ENCODE measurements at places on chromosomes 2 and 18.

- DNase-seq, result no peak
Observed at GRCh38 chr2:70726947-70727725, 40.9 kb downstream of the ADD2 start.

DNA sequence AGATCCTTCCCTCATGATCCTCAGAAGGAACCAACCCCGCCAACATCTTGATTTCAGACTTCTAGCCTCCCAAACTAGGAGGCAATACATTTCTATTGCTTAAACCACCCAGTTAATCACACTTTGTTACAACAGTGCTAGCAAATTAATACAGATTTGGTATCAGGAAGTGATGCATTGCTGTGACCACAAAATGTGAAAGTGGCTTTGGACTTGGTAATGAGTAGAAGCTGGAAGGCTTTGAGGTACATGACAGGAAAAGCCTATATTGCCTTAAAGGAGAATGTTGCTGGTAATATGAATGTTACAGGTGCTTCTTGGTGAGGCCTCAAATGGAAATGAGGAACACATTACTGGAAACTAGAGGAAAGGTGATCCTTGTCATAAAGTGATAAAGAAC lies 260.3 kb downstream of the SATB2 start:
- DNase-seq, result no peak

DNA sequence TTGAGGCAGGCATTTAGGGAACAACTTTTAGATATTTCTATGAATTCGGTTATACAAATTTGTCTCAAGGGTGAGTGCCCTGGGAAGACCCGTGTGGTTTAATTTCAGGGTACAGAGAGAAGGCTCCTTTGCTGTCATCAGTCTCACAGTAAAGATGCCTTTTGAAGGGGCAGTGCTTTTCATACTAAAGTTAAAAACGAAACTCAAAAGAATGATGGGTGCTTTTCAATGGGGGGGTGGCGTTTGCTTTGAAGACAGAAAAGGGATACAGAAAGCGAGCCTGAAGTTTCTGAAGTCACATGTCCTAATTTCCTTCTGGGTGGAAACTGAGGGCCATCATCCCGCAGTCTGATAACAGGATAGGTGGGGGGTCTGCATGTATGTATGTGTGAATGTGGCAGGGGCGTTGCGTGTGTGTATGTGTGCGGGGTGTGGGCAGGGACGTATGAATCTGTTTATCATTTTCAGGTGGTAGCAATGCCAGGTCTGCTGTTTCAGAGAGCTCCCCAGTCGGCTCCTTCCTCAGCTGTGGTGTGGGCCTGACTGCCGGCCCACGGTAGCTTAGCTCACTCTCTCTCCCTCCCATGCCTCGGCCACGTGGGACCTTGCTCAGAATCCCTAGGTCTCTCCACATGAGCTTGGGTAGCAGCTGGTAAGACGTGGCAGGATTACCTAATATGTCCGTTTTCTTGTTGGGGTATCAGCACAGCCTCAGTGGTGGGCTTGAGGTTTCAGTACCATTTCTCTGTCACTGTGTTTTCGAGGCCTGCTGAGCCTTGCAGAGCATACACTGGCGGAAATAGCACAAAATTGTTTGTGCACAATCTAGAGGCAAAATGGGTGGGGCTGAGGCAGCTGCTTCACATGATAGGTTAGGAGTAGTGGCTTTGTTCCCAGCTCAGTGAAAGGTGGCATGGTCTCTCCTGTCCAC lies 32.7 kb downstream of the ARHGAP25 start:
- DNase-seq, result peak; percentile 51

GRCh38 chr2:239305771-239306170 lies 95.0 kb downstream of the HDAC4 start:
- no peak for DNase-seq

GRCh38 chr2:11264007-11264406 lies 80.4 kb downstream of the ROCK2 start:
- no peak for DNase-seq
